ENCODE measurements at places on chromosomes 4 and X. TPM values are rescaled to one million over a fixed set of nuclear protein-coding genes. Genes with fewer than 3 reads are reported as not detected.

Gene NAP1L3
- total RNA-seq = 14.3 TPM

Gene EMCN
- total RNA-seq = 3.3 TPM

Gene MAMLD1
- 13.4 TPM for total RNA-seq

DNA sequence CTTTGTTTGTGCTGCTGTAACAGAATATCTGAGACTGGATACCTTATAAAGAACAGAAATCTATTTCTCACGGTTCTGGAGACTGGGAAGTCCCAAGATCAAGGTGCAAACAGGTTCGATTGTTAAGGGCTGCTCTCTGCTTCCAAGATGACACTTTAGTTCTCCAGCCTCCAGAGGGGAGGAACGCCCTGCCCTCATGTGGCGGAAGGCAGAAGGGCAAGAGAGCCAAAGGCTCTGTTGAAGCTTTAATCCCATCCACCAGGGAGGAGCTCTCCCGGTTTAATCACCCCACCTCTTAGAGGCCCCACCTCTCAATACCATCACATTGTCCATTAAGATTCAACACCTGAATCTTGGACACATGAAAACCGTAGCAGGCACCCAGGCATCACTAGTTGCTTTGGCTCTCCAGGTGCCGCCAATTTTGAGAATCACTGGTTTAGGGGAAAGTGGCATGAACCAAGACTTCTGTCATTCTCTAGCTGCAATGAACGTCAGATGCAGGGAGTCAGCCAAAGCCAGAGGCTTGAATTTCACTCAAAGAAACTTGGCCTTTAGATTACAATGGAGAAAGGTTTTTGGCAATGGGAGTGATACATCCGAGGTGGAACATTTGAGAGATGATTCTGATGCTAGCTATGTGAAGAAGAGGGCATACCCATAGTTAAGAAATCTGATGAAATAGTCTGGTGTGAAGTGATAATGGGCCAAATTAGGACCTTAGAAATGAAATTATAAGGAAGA, 15.7 kb downstream of the FHL1 start:
- DNase-seq = no peak

- DNase-seq = peak; percentile 86
Measured at GRCh38 chr4:70838666-70839588, 763 bp downstream of the GRSF1 start.

Measured in osteocyte (in vitro differentiated cells).